Iris pigment epithelial cell (primary cell): ENCODE measurements at places on chromosomes 1 and 21.

GRCh38 chr1:225931270-225932136 is 7.5 kb upstream of the PYCR2 start:
- DNase-seq: no peak

DNA sequence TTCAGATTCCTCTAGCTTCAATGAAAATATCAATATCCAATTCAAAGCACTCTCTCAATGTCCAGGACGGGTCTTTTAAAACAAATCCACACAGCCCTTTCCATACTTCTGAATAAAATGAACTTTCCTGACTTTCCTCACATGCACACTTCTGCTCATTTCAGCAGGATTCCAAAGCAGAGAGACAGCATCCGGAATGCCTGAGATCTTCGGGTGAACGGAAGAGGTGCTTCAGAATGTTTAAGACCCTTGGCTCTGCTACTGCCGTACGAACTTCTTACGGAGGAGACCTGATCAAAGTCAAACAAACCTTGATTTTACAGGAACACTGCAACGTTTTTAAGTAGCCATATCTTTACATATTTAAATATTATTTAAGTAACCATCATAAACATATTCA is 245.7 kb downstream of the PTBP2 start:
- peak; percentile 38 for DNase-seq

- DNase-seq: no peak
Measured at GRCh38 chr1:23615423-23615822, 56.1 kb upstream of the ID3 start.

DNA sequence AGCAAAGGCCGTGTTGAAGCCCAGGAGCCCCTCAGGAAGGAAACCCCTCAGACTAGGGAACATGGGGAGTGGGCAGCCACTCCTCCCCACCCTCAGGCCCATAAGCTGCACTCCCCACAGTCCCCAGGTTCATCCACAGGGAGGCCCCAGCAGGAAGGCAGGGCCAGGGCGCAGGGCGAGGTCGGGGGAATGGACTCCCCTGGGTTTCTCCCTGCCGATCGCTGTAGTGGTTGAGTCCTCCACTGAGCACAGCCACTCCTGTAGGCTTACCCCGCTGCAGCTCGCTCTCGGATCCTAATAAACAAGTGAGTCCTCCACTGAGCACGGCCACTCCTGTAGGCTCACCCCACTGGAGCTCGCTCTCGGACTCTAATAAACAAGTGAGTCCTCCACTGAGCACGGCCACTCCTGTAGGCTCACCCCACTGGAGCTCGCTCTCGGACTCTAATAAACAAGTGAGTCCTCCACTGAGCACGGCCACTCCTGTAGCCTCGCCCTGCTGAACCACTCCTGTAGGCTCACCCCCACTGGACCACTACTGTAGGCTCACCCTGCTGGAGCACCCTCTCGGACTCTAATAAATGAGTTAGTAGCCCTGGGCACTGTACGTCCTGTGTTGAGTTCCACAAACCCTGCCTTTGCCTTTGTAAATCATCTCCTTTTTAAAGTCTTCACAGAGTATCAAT is 16.2 kb upstream of the COL18A1 start:
- DNase-seq: no peak

DNA sequence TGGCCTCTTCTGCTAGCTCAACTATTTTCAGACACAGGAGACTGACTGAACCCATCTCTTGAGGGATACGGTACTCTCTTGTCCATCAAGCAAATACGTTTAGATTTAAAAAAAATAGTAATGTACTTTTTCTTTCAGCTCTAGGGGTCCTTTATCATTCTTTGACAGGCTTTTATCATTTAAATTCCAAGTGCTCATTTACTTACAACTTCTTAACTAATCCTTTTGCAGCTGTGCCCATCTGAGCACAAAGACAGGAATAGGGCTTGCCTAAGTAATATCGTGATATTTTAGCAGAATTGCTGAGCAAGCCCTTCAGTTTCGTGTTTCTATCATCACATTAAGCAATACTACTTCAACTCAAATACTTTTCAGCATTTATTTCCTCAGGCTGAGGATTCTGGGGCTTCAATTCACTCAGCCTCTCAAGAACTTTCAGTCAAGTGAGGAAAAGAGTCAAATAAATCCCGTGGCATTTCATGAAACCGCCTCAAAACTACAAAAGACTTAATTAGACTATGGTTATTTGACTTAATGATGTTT is 317.6 kb downstream of the BACH1 start:
- no peak for DNase-seq

GRCh38 chr1:45930258-45931150 is 127.1 kb downstream of the MAST2 start:
- DNase-seq: no peak

DNA sequence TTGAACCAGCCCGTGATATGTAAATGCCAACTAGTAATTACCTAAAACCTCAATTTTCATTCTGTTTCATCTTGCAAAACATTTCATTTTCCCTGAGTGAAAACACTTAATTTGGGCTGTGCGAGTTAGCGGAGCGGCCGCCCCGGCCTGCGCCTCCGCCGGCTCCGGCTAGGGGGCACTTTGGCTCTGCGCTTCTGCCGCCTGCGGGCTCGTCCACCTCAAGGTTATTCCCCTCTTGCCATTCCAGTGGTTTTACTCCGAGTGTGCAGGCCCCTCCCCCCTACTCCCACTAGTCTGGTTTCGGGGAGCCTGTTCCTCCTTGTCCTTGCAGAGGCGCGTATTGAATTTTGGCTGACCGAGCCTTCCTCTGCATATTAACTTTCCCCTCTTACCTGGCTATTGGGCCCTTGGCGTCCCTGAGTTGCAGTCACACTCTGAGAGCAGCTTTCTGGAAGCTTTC is 55.6 kb downstream of the PEX14 start:
- DNase-seq: peak; percentile 62

- no peak for DNase-seq
Measured at GRCh38 chr1:116833718-116834117, 76.0 kb upstream of the PTGFRN start.
